ENCODE measurements at places on chromosomes 6 and 20.

- DNase-seq: no peak
Measured at GRCh38 chr6:22164236-22164635, 132.6 kb downstream of the PRL start.

GRCh38 chr20:62606551-62607201, 35.6 kb upstream of the SLCO4A1 start:
- DNase-seq: no peak

DNA sequence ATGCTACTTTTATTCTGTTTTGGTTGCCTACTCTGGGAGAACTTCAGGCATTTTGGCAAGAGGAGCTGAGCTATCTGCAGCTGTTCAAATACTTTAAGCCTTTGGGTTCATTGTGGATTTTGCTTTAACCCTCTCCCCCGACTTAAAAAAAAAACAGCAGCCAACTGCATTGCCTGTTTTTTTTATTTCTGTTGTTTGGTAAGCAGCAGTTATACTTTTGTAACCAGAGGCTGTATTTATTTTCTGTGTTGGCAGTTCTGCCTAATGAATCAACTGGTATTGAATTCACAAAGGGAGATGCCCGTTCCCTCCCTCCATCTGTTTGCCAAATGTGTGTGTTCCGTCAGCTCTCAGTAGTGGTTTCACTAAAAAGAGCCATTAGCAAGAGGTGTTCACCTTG, 484.0 kb downstream of the UTRN start:
- DNase-seq: no peak

DNA sequence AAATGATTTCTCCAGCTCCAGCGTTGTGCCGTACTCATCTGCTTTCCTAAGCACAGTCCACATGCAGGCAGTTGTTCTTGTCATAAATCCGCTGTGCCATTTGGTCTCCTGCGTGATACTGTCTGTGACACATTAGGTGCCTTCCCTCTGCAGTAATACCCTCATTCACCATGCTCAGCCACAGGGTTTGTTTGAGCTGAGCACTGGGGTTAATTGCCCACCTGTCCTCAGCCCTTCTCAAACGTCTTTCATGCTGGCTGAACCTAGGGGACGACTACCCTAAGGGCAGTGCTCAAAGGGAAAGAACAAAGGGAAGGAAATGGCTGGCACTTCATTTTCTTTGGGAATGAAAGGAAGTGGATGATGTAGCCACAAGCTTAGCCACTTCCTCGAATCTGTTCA, 64.2 kb upstream of the MYLIP start:
- no peak for DNase-seq

GRCh38 chr6:168305096-168305749, 14.4 kb downstream of the DACT2 start:
- DNase-seq: no peak

DNA sequence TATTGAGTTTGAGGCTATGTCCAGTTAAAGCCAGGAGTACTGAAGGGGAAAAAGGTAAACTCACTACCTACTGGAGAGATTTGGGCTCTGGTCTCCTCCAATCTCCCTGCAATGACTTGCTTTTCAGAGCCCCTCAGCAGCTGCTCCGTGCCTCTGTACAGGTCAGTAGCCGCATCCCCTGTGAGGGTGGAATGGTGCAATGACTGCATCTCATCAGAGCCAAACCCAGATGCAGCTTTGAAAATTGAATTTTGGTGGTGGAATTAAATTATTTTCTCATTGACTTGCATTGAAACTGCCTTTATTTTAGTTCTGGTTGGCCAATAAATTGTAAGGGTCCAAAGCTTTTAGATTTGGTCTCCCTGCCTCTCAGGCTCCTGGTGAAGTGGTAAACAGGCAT, 166.7 kb downstream of the DLL1 start:
- no peak for DNase-seq

DNA sequence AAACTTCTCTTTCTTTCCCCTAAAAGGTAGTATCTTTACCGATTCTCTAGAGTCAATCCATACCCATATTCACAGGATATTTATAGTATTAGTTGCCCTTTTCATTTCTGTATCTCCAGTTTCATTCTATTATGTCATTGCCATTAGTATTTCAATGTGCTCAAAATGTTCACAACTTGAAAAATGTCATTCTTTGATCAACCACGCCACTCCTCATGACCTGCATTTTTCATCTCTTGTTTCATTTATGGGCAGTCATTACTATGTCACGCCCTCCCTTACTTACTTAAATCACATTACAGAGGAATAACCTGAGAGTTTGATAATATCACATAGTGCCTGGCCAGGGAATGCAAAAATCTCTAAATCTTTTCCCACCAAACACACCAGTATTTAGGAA, 427.3 kb upstream of the GJE1 start:
- DNase-seq: no peak

DNA sequence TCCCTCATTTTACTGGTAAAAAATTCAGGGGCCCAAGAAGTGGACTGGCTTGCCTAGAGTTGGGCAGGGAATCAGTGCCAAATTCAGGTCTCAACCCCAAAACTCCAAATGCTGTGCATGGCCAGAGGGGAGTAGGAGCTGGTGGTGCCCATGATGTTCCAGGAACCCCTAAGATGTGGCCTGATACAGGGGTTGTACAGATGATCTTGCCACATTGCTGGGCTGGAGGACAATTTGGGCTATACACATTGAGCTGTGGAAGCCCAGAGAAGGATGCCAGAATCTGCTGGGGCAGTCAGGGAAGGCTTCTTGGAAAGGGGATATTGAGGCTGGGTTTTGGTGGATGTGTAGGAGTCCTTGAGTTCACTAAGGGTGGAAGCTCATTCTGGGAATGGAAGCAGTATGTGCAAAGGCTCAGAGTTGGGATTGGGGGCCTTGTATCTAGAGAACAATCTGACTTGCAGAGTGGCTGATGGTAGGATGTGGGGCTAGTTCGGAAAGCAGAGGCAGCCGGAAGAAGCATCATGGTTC, 38.0 kb upstream of the APCDD1L start:
- no peak for DNase-seq

- DNase-seq: no peak
Measured at GRCh38 chr6:2716936-2717700, 33.6 kb downstream of the MYLK4 start.

GRCh38 chr6:56043076-56043475, 167.7 kb upstream of the BMP5 start:
- no peak for DNase-seq

DNA sequence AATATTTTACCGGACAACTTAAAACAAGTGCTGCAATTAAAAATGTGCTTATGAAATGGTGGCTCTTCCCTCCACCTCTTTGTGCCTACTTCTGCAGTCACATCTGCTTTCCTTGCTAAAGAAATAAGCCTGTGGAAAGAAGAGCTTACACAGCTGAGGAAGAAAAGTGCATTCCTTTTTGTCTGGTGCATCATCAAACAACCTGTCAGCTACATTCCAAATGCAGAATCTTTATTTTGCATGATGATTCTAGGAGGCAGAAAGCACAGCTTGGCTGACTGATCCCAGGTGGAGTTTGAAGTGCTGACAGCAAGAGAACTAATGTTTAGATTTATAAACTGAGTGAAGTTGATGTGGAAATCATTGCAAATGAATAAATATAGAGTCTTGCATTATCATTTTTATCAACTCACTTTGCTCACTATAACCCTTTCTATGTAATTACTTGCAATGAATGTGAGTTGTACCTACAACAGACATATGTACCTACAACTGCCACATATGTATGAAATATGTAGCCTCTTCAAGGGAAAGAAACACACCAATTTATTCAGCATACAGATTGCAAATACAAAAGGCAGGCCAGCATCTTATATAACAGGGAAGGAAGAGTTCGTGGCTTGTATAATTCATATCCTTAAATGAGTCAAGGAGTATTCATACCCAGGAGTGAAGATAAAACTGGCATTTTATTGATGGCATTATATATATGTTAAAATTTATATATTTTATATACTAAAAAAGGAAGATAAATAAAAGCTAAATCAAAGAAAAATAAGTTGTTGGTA, 223.4 kb upstream of the MCHR2 start:
- DNase-seq: no peak

DNA sequence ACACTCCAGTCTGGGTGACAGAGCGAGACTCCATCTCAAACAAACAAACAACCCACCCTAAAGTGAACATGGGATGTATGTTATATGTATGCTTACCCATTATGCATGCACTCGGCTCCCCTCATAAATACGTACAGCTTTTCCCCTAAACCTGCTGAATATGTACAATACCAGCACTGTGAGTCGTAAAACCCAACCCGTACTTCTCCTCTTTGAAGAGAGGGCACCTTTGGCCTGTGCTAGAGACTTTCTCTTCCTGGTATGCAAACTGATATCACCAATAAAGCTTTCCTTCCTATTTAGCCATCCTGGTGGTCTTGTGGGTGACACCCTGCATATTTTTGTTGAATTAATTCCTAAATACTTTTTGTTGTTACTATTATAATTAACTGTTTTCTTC, 51.3 kb downstream of the VSTM2L start:
- DNase-seq: no peak

DNA sequence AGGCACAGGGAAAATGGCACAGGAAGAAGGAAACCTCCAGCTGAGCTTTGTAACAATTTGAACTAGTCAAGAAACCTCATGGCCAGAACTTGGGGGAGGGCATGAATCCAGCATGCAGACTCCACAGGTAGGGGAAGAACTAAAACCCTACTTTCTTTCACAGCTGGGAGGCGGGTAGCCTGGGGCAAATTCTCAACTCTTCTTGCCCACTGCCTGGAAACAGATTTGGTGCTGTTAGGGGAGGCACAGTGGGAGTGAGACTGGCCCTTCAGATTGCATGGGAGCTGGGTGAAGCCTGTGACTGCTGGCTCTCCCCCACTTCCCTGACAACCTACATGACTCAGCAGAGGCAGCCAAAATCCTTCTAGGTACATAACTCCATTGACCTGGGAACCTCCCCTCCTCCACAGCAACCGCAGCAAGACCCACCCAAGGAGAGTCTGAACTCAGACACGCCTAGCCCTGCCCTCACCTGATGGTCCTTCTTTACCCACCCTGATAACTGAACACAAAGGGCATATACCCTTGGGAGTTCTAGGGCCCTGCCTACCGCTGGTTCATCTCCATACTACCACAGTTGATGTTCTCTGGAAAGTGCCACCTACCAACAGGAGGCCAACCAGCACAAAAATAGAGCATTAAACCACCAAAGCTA, 37.2 kb upstream of the TRIM27 start:
- DNase-seq: no peak

GRCh38 chr6:166721576-166721975, 94.5 kb upstream of the RPS6KA2 start:
- no peak for DNase-seq

DNA sequence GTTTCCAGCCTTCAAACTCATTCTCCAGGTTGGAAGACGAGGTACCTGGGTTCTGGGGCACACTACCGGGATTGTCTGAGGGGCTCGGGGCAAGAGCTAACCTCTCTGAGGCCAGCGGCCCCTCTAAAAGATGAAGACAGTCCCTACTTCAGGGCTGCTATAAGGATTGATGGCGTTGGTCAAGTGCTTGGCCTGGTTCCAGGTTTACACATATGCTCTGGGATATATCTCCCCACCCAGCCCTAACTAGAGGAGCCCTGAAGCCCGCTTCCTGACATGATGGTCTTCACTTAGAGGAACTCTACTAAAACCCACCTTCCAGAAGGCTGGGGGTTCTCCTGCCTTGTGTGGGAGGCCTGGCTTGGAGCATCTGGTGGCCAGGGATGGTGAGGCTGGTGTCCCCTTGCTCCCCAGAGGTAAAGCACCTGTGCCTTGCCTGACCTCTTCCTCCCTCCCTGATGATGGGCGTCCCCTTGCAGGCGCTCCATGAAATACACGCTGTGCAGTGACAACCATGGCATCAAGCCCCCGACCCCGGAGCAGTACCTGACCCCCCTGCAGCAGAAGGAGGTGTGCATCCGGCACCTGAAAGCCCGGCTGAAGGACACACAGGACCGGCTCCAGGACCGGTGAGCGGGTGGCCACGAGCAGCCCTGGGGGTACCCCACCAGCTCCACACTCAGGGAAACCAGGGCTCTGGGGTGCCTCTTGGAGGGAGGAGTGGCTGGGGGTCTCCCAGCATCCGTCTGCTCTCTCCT, 28.7 kb downstream of the SDCBP2 start:
- no peak for DNase-seq

- peak; percentile 20 for DNase-seq
Measured at GRCh38 chr20:41170386-41171105, 33.2 kb downstream of the PLCG1 start.

DNA sequence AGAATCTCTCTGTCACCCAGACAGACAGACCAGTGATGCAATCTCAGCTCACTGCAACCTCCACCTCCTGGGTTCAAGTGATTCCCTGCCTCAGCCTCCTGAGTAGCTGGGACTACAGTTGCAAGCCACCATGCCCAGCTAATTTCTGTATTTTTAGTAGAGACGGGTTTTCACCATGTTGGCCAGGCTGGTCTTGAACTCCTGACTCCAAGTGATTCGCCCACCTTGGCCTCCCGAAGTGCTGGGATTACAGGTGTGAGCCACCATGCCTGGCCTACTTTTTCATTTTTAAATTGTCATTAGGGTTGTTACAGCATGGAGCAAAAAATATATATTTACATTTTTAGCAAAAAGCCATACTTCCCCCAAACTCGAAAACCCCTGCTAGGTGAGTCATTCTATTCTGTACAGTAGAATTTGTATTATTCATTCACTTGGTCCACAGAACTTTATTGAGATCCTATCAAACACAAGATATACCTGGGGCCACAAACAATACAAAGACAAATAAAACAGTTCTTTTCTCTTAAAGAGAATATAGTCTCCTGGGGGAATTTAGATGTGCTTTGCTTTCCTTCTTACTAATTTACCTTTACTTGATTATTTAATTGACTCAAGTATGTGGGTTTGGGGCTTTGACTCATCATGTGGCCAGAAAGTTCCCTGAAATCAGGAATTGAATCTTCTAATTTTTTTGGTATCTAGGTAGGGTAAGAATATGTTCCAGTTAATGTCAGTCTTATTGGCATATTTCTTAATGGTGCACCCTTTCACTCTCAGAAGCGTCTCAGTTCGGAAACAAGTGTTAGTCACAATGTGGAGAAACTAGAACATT, 16.6 kb upstream of the CCND3 start:
- no peak for DNase-seq

- no peak for DNase-seq
Measured at GRCh38 chr6:6645261-6645917, 56.9 kb downstream of the LY86 start.

GRCh38 chr6:110674096-110674495, 141.2 kb downstream of the CDK19 start:
- no peak for DNase-seq

DNA sequence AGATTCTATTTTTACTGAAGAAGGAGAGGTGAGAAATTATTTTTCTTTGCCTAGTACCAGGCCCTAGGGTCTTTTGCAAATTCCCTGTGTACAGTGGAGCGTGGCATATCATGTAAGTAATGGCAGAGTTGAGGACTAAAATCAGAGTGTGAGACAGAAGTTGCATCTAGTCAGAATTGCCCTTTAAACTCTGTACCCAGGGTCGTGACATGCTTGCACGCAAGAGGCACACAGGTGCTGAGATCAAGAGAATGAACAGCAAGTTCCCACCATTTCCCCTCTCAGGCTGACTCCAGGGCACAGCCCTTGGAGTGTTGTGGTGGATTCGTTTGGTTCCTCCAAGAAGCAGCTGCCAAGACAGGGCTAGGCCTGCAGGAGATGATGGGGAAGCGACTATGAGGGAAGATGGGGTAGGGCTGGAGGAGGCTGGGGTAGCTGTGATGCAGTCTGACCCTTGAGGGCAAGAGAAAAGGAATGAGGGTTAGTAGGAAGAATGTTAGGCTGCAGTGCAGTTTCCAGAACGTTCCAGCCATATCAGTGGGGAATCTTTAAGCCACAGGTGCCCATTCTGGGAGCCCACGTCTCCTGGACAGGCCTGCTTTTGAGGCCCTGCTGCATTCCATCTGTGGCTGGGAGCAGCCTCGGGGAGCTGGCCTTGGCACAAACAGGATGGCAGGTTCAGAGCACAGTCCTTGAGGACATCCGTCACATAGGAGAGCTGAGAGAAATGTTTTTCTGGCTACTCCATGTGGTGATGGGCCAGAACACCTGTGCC, 6.9 kb downstream of the NELFCD start:
- DNase-seq: no peak
